ENCODE measurements at places on chromosomes 12 and 14. TPM values are rescaled to one million over a fixed set of nuclear protein-coding genes. Genes with fewer than 3 reads are reported as not detected.

- no peak for DNase-seq
These were observed 69.1 kb downstream of the C12orf75 start for GRCh38 chr12:105399428-105400081.

- no peak for DNase-seq
These were observed 524.1 kb upstream of the TBX3 start for GRCh38 chr12:115208098-115208497.

DNA sequence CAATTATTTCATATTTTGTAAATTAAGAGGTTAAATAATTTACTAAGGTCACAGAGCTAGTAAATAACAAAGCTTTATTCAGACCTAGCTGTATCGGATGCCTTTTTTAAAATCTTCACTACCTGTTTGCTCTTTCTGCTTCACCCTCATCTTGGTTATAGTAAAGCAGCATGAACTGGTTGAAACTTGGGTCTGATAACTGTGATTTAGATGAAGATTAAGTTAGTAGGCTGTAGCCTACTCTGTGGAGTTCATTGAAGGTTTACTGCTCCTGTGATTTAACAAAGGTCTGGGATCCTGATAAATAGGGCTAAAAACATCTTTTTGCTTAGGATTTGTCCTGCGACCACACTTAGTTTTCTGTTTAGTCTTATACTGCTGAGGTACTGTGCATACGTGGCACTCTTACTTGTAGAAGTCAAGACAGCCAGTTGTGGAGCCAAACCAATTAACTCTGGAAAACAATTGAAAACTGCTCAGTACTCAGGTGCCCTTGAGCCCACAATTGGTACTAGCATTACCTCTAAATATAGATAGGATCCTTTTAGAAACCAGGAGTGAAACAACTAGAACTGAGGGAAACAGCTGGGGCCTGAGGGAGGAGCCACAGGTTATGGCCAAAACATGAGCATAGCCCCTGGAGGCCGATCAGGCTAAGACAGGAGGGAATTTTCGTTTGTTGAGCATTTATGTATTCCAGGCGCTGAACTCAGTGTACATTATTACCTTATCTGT is 2.3 kb downstream of the SPATS2 start:
- no peak for DNase-seq

- DNase-seq, result no peak
These were observed 29.8 kb upstream of the DACT1 start for GRCh38 chr14:58607952-58608317.

DNA sequence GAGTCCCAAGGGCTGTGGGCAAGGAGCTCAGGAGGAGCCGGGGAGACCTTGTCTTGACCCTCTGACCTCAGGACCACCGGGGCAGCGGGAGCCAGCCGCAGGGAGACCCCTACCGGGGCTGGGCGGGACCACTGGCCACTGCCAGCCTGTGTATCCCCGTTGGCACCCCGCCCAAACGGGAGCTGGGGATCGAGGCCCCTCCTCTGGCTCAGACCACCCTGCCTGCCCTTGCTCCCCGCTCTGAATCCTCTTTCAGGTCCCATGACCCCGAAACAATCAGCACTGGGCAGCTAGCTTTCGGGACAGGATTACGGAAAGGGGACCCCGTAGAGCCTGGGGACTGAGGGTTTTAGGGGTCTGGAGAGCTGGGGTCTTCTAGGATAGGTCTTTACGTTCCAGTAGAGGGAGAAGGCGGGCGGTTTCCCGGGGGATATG is 1.3 kb downstream of the GLI1 start:
- no peak for DNase-seq

DNA sequence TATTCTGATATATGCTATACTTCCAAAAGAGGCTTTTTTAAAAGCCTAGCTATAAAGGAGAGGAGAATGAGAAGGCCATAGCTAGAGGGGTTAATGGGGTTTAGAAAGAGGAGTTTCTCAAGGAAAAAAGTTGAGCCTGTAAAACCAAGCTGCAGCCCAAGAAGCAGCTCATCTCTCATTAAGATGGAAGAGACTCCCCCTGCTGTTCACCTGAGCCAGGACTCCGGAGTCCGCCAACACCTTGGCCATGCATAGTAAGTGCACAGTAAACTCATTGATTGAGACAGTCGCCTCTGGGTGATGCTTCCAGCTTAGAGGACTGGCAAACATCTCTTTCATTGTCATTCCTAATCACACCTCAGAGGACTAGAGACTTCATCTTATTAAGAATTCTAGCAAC is 46.2 kb downstream of the ANO2 start:
- no peak for DNase-seq

DNA sequence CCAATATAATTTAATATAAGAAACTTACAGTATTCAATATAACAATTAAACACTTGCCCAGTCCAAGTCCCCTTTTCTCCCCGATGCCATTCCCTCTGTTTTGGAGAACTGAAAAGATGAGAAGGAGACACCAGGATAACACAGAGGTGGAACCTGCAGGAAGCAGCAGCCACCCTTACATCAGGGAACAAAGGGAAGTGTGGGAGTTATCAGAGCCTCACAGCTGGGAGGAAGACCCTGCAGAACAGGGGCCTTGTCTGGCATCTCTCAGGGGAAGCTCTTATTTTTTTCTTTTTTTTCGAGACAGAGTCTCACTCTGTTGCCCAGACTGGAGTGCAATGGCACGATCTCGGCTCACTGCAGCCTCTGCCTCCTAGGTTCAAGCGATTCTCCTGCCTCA is 52.6 kb downstream of the CALM1 start:
- DNase-seq, result no peak

DNA sequence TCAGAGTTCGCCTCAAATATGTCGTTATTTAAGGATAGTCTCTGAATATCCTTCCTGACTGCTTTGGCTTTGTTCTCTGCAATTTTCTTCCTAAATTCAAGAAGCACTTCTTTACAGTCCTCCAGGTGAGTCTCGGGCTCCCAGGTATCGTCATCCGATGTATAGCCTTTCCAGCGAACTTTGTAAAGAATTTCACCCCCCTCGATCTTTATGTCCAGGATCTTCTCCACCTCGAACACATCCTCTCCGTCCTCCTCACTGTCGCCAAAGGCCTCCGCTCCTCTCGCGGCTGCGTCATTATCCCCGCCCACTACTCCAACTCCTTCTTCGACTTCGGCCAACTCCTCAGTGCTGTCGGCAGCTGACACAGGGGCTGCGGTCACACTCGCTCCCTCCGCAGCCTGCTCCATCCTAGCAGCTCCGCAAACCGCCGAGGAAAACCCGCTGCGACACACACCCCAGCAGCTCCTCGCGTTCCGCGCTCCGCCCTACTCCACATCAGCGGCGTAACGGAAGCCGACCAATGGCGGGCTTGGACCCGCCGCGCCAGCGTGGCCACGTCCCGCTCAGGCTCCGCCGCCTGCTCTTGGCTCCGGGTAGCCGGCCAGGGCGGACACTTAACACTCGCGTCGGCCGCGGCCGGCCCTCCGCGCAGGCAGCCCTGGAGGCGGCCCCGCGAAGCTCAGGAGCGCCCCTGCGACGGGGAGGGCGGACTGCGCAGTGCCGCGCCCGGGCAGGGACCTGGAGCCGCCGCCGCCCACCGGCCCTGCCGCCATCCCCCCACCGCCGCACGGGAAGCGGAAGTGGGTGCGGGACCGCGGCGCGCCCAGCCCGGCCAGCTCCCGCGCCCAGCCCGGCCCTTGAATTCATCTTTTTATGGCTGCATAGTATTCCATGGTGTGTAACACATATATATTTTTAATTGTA is 4.1 kb downstream of the CD163L1 start:
- DNase-seq, result peak; percentile 26

EML5 gene
- 1.8 TPM for polyA plus RNA-seq

PPM1H gene
- not detected for polyA plus RNA-seq

DNA sequence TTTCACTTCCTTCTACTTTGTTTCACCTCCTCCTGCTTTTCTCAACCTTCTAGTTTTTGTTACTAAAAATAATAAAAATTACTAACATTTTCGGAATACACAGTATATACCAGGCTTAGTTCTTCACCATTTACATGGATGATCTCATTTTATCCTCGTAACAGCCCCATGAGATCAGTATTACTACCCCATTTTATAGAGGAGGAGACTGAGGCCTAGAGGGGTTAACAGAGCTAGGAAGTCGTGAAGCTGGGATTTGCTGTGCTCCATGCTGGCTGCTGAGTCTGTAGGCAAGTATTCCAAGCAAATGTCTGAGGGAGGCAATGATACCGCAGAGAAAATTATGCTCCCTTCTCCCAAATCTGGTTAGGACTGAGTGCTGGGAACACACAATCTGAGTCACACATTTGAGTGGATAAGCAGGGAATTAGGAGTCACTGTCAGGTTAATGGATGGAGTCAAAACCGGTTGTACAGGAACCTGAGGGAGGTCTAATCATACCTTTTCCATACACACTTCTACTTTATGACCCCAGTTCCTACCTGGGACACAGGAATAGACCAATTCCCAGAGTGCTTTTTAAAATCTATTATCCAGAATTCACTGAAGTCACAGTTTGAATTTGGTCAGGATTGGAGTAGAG is 51.1 kb downstream of the ZFYVE26 start:
- no peak for DNase-seq

CD9 gene
- polyA plus RNA-seq, result 12.0 TPM

GRCh38 chr12:68138480-68138879 is 21.1 kb downstream of the IFNG start:
- DNase-seq, result no peak

DNA sequence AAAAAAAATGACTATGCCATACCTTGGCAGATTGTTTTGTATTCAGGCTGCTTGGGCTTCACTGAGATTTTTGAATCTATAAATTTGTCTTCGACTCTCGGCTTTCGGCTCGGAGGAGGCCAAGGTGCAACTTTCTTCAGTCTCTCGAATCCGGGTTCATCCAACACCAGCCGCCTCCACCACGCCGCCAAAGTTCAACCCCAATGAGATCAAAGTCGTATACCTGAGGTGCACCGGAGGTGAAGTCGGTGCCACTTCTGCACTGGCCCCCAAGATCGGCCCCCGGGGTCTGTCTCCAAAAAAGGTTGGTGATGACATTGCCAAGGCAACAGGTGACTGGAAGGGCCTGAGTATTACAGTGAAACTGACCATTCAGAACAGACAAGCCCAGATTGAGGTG is 12.4 kb upstream of the SPPL3 start:
- no peak for DNase-seq

- DNase-seq, result no peak
These were observed 234.1 kb downstream of the NOVA1 start for GRCh38 chr14:26363689-26364088.

DNA sequence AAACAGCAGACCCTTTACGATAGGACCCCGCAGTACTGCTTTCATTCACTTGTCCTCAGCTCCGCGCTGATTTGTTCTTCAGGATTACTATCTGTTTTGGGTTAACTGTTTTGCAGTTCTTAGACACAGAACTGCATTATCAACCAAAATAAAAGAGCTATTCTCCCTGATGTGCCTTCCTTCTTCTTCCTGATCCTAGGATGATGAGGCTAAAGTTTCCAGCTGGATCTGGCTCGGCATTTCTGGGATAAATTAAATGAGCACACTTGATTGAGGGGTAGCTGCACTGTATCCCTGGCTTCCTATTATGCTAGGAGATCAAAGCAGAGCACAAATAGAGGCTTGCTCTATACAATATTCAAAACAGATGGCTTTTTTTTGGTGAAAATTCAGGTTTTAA is 165.7 kb downstream of the FBXL14 start:
- DNase-seq, result no peak

SLC8A3 gene
- not detected for polyA plus RNA-seq

GRCh38 chr14:26597589-26598080 is at the start of gene NOVA1:
Gene NOVA1, minus strand, starts transcription at chr14:26598033. Its CDS starts 597 bp downstream, at chr14:26597436.
- no peak for DNase-seq

APOF gene
- 0.12 TPM for polyA plus RNA-seq

DNA sequence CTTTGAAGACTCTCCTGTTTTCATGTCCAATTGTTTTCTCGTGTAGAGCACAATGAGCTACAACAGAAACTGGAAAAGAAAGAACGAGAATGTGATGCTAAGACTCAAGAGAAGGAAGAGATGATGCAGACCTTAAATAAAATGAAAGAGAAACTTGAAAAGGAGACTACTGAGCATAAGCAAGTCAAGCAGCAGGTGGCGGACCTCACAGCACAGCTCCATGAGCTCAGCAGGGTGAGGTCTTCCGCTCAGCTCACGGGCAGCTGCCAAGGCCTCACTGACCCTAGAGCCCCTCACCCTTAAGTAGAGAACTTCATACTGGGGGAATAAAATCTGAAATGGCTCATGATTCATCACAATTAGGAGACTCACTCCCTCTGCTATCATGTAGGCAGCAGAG is 134.7 kb downstream of the GPR135 start:
- no peak for DNase-seq

- no peak for DNase-seq
These were observed 6.0 kb upstream of the AMN start for GRCh38 chr14:102916347-102917055.

WDHD1 gene
- polyA plus RNA-seq, result 1.6 TPM

ZC2HC1C gene
- polyA plus RNA-seq, result 0.30 TPM

TBX3 gene
- polyA plus RNA-seq, result not detected

DNA sequence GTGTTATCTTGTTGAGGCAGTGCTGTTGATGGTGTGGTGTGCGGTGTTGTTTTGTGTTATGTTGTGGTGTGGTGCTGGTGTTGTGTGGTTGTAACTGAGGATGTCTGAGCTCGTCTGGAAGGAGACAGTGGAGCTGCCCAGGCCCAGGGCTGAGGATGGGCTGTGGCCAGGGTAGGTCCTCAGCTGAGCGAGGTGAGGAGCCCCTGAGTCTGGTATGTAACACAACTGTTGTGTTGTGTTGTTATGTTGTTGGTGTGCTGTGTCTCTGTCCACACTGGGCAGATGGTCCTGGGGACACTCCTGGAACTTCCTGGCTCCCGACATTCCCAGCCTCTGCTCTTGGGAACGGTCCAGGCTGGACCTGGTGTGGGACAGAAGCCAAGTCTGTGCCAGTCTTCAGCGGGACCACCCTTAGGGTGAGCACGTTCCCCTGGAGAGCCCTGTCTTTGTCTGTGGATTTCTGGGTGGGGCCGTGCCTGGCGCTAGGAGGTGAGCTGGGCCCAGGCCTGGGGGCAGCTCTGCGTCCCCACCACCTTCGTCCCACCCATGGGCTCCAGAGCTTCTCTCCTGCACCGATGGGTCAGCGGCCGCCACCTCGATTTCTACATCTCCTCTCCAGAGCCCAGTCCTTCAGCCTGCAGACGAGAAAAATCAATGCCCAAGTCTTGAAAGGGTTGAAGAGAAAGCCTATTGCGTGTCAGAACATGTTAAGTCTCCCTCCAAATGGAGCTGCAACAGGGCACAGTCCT is 27.4 kb upstream of the SFSWAP start:
- DNase-seq, result no peak

- no peak for DNase-seq
These were observed 10.9 kb downstream of the RAP1B start for GRCh38 chr12:68621472-68622081.

ASIC1 gene
- 0.14 TPM for polyA plus RNA-seq

- peak; percentile 11 for DNase-seq
These were observed 72.9 kb upstream of the LTA4H start for GRCh38 chr12:96108321-96108720.

DNA sequence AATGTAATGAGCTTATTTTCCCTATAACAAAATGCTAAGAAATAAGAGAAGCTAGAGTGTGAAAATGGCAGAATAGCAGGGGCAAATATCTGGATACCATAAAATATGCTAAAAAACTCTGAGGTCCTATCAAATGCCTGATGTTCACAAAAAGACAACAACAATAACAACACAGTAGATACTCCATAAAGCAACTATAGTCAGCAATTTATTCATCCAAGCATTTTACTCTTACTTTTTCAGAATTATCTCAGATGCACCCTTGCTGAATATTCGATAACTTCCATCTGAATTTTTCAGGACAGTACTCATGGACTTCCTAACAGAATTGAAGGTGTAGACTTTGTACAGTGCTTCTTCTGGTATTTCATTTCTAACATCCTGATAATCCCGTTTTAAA is 88.9 kb downstream of the ATP2B1 start:
- DNase-seq, result no peak

TMEM260 gene
- polyA plus RNA-seq, result 12.4 TPM
